AG04450 (cell line): ENCODE measurements at places on chromosomes 16 and 17. TPM values are rescaled to one million over a fixed set of nuclear protein-coding genes. Genes with fewer than 3 reads are reported as not detected.

TMEM132E gene
- not detected in 2 replicates for polyA plus RNA-seq

- no peak for DNase-seq
Observed at GRCh38 chr17:4947010-4947410, 1.3 kb downstream of the PFN1 start.

WNK4 gene
- 2.3 and 2.7 TPM in 2 replicates for polyA plus RNA-seq

GRCh38 chr16:65895906-65896305 is 470.6 kb upstream of the CDH5 start:
- DNase-seq, result no peak

DNA sequence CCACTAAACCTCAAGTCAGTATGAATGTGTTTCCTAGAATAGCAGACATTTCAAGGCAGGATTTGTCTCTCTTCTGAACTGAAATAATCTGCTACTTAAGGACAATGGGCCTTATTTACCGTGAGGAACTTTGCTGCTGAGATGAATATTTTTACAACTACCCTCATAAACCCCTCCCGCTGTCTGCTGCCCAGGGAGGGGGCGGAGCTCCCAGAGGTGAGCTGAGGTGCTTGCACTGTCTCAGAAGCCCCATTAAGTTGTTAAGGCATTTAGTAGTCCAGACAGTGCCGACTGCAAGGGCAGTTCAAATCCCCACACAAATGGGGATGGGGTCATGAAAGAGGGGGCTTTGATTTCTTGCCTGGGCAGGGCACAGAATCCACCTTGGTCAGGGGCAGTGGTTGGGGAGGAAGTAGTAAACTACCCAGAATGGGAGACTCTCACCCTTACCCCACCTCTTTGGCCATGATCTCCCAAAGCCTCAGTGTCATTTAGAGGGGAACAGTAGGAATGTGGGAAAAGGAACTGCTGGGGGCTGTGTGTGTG is 19.2 kb downstream of the HNF1B start:
- no peak for DNase-seq

DNA sequence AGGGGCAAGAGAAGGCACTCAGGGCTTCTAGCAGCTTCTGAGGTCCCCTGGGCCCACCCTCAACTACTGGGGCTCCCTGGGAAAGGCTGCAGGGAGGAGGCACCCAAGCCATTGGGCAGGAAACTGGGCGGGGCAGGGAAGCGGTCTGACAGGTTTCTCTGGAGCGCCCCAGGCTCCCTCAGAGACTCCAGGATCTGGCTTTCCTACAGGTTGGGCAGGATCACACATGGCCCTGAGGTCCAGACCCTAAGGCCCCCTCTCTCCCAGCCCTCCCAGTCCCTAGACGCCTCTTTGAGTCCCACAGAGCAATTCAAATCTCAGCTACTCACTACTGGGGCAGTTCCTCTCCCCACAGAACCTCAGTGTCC is 14.3 kb downstream of the JUP start:
- no peak for DNase-seq

- DNase-seq, result no peak
Observed at GRCh38 chr17:53032861-53033271, 789.9 kb upstream of the KIF2B start.

- no peak for DNase-seq
Observed at GRCh38 chr17:48494335-48494734, 36.5 kb downstream of the HOXB1 start.

HAP1 gene
- polyA plus RNA-seq, result 0.04 and 0.07 TPM in 2 replicates

- no peak for DNase-seq
Observed at GRCh38 chr16:29826342-29826695, 6.1 kb downstream of the MVP start.

DNA sequence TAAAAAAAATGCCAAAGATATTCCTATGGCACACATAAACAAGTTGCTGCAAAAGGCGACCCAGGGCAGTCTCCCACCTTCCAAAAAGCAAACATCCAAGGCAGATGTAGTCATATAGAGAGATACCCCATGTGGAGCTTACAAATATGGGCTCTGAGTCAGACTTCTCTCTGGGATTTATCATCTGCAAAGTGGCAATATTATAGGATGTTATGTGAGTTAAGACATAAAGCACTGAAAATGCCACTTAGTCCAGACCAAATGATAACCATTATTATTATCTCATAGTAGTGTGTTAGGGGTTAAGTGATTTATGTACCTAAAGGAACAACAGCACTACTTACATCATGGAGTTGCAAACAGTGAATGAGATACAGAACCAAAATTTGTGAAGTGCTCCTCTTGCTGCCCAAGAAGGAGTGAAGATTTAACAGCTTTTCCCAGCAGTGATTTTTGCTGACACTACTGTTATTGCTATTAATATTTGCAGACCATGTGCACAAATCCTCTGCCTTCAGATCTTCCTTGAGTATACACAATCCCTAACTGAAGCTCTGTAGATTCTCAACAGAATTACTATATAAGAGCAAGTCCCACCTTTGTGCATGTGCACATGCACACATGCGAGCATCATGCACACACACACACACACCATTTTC is 560.0 kb upstream of the SALL1 start:
- DNase-seq, result no peak

DNA sequence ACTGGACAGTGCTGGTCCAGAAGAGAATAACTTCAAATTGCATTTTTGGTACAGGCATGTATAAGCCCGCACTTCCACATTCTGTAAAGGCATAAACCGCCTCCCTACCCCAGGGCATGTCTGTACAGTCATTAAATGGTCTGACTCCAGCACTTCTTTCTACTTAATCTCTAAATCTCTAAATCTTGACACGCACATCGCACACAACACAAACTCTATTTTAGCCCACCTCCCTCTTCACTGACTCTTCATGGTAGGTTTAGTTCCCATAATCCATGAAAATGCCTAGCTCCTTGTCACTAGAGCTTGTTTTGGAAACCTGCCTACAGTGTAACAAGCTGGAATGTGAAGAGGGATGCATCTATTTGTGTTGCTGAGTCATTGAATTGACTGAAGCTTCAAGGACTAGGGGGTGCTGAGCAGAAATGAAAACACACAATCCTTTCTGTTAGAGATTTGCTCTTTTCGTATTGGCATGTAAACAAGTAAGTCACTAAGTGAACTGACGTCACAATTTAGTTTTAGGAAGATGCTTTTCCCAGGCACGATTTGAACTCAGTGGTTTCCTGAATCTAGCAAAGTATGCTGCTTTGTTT is 1.6 kb upstream of the DUSP14 start:
- peak; percentile 93 for DNase-seq

- no peak for DNase-seq
Observed at GRCh38 chr17:4759776-4760236, 11.9 kb upstream of the TM4SF5 start.

SLC12A3 gene
- polyA plus RNA-seq, result not detected in 2 replicates

DNA sequence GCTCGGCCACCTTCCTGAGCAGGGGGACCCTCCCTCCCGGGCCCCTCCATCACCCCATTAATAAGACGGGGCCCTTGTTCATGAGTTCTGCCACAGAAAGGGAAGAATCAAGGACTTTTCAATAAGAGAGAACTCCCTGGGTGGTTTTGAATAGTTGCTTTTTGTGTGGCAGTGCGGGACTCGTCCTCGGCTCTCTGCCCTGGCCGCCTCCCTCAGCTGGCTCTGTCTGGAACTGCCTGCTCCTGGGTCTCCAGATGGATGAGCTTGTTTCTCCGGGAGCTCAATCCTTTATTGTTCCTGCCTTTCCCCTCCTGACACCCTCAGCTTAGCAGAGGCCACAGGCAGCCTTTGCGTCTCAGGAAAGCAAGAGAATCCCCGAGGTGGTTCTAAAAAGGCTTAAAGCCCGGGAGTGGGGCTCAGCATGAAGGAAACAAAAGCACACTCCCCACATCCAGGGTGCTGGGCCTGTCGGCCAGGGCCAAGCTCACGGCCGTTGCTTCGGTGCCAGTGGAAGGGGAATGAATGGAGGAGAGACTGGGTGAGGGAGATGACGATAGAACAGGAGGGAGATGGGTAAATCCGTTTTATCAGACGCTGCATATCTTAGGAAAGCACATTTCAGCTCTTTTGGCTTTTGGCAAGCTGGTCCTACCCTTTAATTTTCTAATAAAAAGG is 60.2 kb downstream of the RAI1 start:
- no peak for DNase-seq

GRCh38 chr17:80785477-80786178 is 206.0 kb upstream of the CHMP6 start:
- no peak for DNase-seq

GRCh38 chr17:55266958-55267688 is 2.4 kb downstream of the HLF start:
- DNase-seq, result no peak
